ENCODE measurements at places on chromosomes 4 and X.

- no peak for DNase-seq
Measured at GRCh38 chr4:102823897-102824296, 3.5 kb downstream of the UBE2D3 start.

GRCh38 chr4:9602389-9602914 is 158.2 kb downstream of the DEFB131A start:
- DNase-seq: no peak

- DNase-seq: no peak
Measured at GRCh38 chrX:3748052-3748559, 34.7 kb upstream of the PRKX start.

DNA sequence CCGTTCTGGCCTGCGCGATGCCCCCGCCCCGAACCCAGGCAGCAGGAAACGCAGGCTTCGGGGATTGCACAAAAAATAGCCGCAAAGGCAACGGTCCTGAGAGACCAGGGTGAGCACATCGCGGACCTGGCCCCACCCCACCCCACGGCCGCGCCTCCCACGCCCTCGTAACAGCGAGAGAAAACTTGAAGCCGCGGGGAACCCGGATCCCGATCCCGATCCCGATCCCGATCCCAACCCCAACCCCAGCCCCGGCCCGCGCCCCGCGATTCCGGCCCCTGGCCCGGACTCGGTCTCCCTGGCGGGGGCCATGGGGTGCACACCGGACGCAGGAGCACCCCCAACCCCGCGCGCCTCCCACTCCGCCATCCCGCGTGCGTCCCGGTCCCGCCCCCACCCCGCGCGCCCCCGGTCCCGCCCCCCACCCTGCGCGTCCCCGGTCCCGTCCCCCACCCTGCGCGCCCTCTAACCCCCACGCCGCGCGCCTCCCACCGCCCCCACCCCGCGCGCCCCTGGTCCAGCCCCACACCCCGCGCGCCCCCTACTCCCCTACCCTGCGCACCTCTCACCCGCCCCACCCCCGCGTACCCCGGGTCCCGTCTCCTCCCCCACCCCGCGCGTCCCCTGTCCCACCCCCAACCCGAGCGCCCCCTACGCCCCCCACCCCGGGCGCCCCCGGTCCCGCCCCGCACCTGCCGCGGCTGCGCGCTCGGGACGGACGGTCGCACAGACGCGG is 29.0 kb downstream of the NOP14 start:
- no peak for DNase-seq

DNA sequence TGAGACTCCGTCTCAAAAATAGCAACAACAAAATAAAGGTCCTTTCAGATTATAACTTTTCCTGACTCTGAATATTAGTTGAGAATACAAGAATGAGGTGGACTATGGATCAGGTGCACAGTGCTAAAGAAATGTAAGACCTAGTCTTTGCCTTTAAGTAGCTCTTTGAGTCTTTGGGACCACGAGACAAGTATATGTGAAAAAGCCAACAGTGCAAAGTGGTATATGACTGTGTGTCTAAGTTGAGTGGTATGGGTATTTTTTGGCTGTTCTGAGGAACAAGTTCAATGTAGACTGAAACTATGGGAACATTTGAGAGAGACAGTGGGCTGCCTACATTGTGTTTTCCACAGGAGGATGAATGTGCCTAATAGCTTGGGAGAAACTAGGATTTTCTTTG is 2.8 kb downstream of the GAB1 start:
- no peak for DNase-seq

GRCh38 chr4:40333921-40334352 is 1.2 kb upstream of the CHRNA9 start:
- peak; percentile 40 for DNase-seq

DNA sequence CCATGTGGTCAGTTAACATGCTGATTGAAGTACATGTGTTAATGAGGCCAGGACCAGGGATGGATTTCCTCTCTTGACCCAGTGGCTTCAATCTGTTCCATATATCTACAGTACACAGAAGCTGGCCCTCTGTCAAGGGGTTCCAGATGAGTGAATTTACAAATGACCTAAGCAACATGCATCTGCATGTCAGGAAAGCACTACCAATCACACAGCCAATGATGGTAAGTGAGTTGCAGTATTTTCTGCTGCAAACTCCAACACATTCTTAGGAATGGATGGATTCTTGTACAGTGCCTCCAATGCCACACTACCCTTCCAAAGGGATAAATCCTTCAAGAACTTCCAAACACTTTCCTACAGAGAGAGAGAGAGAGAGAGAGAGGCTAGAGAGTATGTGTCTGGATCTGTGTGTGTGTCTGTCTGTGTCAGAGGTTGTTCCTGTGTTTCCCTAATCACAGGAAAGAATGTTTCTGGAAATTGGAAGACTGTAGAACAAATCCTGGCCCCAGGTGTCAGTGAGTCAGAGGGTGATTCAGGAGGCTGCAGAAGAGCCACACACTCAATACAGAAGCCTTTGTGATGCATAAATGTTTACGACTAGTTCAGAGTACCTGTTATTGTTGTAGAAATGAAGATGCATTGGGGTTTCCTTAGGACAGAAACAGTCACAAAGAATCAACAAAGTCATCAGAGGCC is 107.5 kb downstream of the GUCY2F start:
- no peak for DNase-seq

GRCh38 chr4:169416997-169417396 is 146.2 kb upstream of the SH3RF1 start:
- DNase-seq: no peak

GRCh38 chr4:123997776-123998449 is 601.3 kb downstream of the SPRY1 start:
- no peak for DNase-seq

DNA sequence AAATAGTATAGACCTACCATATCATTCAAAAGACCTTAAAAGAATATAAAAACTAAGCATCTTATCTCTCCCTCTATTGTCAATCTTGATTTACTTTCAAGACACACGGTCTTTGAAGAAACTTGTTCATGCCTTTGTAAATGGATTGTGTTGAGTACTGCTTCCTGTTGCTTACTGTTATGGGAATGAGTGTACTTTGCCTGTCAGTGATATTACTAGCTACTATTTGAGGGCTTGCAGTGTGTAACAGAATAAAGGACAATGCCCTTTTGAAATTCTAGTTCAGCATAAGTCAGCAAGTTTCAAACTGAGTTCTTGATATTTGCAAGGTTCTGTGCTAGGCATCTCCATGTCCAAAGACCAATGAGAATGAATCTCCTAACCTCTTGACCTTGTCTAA is 36.0 kb downstream of the CDKL5 start:
- no peak for DNase-seq

Data from NCI-H345 (cell line).